ENCODE measurements at places on chromosomes 13 and 19.

GRCh38 chr13:112073245-112074138 is 6.5 kb downstream of the SOX1 start:
- DNase-seq, result peak; percentile 78

DNA sequence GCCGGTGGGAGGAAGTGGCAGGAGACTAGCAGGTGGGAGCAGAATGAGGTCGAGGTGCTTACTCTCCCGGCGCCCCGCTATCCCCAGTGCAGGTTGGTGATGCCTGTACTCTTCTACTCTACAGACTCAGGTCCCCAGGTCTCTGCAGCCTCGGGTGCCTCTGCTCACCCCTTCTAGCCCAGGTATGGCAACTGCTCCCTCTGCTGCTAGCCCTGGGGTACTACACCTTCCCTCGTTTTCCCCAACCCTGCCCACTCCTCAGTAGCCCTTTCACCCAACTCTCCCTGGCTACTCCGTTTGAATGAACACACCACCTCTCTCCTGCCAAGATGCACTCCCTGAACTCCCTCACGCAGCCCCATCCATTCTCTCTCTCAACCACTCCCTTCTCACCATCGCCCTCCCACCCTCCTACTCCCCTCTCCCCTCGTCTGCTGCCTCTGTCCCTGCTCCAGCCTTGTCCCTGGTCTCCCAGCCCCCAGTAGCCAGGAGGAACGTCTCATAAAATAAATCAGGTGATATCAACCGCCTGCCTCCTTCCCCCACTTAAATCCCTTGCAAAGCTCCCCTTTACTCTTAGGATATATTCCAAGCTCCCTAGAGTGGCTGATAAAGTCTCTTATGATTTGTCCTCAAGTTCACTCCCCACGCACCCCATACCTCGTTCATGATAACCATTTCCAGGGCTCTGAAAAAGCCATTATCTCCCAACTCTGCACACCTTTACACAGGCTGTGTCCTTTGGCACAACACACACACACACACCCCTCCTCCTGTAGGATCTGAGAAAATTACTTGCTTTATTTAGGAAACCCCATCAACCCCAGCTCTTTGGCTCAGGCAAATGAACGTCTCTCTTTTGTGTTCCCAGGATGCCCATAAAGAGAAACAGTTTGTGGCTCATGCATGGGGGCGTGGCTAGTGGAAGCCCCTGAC is 8.2 kb upstream of the MEIS3 start:
- peak; percentile 85 for DNase-seq

GRCh38 chr13:43663474-43664090 is 123.2 kb downstream of the ENOX1 start:
- DNase-seq, result peak; percentile 3

GRCh38 chr19:6811906-6812305 is 39.4 kb downstream of the VAV1 start:
- no peak for DNase-seq

DNA sequence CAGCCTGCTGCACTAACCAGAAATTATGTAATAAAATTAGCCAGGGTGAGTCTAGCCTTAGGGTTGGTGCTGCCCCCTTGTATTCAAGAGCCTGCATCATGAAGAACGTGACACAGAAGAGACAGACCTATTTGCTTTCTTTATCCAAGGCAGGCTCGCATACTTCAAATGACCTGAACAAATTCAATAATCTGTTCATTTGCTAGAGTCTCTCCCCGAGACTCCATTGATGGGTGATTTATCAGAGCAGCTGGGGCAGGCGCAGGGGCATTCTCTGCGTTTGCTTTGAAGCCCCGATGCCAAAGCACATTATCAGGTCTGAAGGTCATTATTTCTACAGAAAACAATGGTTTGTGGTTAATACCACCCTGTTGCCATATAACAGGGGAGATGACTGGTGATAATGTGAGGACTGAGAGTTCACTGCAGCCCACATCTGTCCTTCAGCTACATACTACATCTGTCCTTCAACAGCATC is 520.3 kb downstream of the DIAPH3 start:
- DNase-seq, result no peak

DNA sequence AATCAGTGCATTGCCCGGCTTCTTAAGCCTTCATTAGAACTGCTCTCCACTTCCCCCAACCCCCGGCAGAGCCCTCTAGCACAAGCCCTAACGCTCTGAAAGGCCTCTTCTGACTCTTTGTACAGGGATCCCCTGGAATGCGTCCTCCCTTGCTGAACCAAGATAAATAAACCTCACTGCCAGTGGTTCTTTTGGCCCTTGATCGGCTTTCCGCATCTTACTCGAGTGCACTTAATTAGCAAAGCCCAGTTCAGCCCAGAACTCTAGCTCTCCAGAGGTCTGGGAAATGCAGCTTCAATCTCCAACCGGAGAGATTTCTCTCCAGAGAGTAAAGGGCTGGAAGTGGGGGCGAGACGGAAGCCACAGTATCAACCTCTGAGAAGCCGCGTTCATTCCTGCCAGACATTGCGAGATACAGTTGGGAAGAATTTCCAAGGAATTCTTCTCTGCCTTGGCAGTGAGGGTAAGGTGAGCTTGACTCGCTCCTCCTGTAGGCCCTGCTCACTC is 8.7 kb upstream of the ZNF444 start:
- DNase-seq, result peak; percentile 79

DNA sequence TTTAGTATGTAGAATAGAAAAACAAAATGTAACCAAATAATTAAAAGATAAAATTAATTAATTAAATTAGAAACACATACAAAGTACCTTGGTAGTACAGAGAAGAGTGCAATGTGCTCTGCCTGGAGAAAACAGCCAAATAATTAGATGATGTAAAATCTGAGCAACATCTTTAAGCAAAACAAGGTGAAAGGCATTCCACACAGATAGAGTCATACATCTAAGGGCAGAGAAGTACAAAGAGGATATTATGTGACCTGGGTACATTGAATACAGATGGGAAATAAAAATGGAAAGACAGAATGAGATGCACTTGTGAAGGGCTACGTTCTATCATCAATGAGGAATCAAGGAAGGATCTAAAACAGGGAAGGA is 25.2 kb upstream of the FNDC3A start:
- no peak for DNase-seq

DNA sequence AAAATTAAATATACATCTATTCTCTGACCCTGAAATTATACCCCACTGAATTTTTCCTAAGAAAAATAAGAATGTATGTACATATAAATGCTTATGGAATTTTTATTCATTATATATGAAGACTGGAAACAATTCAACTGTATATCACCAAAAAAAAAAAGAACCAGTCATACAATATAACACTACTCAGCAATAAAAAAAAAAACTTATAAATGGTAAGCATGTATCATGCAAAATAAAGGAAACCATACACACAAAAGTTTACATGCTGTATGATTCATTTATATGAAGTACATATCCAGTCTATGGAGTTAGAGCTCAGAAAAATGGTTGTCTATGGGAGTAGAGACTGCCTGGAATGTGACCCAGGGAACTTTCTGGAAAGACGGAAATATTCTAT is 199.4 kb upstream of the MIR17HG start:
- DNase-seq, result no peak

- DNase-seq, result no peak
These were observed 76.1 kb upstream of the PCDH8 start for GRCh38 chr13:52924289-52925148.

GRCh38 chr19:49690079-49690655 is 749 bp upstream of the CPT1C start:
- no peak for DNase-seq

DNA sequence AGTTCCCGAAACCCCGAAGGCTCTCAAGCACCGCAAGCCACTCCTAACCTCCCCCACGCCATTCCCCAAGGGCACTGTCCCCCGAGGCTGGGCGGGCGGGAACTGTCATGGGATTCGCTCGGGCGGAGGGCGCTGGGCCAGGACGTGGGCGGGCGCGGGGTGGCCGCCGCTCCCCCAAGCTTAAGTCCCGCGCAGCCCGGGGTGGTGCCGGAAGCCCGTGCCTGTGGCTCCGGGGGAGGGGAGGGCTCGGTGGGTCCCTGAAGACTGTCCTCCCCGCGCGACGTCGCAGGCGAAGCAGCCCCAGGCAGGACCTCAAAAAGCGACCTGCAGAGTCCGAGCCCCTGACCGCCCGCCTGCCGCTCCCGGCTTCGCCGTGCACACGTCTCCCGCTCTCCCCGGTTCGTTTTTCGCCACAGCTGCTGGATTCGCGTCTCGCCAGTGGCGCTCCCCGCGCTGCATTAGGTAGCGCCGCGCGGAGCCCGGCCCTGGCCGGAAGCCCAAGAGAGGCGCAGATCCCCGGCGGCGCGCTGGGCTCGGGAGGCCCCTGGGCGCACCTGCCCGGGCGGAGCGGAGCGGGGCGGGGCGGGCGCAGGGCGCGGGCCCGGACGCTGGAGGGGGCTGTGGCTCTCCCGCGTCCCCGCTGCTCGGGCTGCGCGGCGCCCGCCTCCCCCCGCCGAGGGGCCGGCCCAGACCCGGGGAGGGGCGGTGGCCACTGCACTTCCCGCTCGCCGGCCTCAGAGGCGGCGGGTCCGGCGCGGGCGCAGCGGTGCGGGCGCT is at the start of gene FARP1:
Gene FARP1, plus strand, starts transcription at position 715 of the 777 bp plus-strand sequence. CDS start 70,149 bp downstream, outside the sequence.
- DNase-seq, result peak; percentile 86

GRCh38 chr13:26837997-26838396 is 77.4 kb upstream of the GPR12 start:
- DNase-seq, result no peak

DNA sequence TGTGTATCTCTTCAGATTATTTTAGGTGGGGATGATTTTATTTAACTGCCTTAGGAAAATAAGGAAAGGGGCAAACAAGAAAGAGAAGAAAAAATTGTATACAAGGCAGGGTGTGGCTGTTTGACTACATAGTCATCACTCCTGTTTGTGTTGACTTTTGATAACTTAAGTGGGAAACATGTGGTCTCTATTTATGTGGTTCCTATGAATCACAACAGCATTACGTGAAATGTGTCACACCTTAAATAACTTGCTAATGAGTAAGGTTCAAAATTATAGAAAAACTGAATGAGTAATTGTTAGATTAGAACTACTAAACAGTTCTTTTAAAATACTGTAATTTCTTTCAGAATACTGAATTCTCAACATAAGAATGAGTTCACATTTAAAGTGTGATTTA is 69.3 kb downstream of the LMO7 start:
- DNase-seq, result no peak

DNA sequence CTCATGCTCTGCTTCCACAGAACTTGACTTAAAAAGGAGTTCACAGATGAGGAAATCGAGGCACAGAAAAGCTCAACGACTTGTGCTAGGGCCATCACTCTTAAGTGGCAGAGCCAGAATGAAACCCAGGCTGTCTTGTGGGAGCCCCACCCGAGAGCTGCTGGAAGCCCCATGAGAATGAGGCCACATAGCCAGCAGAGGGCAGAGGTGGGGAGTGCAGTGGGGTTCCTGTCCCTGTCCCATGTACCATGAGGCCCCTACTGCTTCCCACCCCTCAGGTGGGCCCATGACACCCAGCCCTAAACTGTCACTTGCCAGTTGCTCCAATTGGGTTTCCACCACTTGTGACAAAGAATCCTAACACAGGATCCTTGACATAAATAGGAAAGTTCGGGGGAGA is 175.9 kb downstream of the IRS2 start:
- DNase-seq, result no peak
